Activated naive CD4-positive, alpha-beta T cell treated with anti-CD3 and anti-CD28 coated beads, Interleukin-2, amount 50 U/mL, for 16 hours (primary cell): ENCODE measurements at places on chromosomes 4 and X.

- no peak for DNase-seq
These were observed 68.5 kb downstream of the NPNT start for GRCh38 chr4:105963461-105964400.

DNA sequence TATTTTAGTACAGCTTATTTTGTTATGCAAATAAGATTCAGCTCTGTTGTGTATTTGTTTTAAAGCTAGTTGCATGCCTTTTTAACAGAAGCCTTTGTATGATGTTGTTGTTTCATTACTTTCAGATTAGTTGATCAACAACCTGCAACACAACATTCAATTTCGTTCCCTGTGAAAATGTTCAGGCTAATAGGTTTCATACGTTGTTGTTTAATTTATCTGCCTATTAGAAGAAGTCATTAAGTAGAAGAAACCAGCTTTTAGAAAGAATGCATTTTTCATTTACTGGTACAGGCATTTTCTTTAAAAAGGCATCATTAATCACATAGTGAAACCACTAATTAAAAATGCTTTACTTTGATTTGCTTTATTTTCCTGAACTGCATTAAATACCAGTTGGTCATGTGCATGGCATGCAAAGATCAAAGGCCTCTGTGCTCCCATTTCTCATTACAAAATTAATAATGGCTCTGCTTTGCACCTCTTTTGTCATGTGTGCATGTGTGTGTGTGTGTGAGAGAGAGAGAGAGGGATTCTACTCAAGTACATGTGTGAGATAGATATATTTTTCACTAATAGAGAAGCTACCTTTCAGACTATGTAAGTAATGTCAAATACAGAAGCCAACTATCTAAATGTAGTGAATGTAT is 29.2 kb upstream of the CTSO start:
- no peak for DNase-seq

DNA sequence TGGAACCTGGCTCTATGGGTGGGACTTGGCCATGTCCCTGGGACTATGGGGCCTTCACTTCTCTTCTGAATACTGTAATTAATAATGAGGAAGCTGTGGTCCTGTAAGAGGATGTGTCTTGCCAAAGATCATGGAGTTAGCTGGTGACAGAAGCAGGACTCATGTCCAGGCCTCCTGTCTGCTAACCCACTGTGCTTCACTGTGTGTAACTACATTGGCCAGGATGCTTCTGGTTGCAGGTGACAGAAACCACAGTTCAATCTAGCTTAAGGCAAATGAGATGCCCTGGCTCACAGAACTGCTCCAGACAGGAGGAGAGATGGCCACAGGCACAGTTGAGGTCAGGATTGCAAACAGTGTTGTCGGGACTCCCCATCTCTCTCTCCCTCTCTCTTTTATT is 3.1 kb downstream of the MTMR1 start:
- DNase-seq = no peak

GRCh38 chr4:41025824-41026223 is 188.5 kb downstream of the APBB2 start:
- DNase-seq = no peak

- no peak for DNase-seq
These were observed 7.7 kb downstream of the HAND2 start for GRCh38 chr4:173522160-173522950.

DNA sequence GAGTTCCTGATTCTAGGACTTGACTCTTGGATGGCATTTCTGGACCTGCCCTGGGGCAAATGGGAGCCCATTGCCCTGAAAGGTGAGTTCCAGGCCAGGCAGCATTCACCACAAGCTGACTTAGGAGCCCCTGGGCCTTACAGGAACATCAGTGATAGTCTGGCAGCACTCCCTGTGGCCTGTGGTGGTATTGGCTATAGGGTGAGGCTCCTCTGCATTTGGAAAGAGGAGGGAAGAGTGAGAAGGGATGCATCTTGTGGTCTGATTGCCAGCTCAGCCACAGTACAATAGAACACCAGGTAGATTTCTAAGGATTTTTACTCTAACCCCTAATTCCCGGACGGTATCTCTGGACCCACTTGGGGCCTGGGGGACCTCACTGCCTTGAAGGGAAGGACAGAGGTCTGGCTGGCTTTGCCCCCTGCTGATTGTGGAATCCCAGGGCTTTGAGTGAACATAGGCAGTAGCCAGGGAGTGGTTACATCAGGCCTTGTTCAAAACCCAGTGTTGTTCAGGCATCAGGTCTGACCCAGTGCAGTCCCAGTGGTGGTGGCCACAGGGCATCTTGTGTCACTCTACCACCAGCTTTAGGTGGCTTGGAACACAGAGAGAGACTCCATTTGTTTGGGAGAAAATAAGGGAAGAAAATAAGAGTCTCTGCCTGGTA is 32.9 kb downstream of the MAGED4 start:
- DNase-seq = no peak

- no peak for DNase-seq
These were observed 212.3 kb downstream of the DCAF12L2 start for GRCh38 chrX:125953814-125954213.

- no peak for DNase-seq
These were observed 87.2 kb upstream of the MCF2 start for GRCh38 chrX:139795196-139795595.

DNA sequence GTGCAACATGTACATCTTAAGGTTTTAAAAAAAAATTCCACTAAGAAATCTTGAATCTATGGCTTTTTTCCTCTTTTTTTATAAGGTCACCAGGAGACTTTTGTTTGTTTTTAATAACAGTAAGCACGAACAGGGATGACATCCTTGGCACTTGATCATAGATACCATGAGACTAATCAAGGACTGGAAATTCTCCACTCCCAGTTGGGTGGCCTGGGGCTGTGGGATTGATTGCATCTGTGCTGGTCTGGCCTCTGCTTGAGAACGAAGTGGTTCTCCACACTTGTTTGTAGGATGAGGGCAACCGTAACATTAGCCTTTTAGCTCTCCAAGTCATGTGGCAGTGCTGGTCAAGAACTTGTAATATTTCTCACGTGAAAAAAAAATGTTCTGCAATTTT is 35.4 kb downstream of the SNX25 start:
- DNase-seq = no peak

- no peak for DNase-seq
These were observed 14.8 kb upstream of the GPRASP2 start for GRCh38 chrX:102697494-102697893.

- DNase-seq = no peak
These were observed 6.8 kb upstream of the CXCL2 start for GRCh38 chr4:74105656-74106280.

DNA sequence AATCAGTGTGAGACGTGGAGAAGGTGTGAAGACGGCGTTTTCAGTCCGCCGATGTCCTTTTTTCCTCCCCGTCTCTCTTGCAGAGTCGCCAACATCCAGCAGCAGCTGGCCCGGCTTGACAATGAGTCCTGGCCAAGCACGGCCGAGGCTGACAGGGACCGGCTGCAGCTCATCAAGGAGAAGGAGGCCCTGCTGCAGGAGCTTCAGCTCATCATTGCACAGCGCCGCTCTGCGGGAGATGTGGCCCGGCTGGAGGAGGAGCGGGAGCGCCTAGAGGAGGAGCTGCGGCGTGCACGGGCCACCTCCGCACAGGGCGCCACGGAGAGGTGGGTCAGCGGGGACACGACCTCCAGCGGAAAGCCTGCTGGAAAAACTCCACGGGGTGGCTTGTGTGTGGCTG is 47.1 kb upstream of the CLCN4 start:
- DNase-seq = no peak

GRCh38 chrX:11089802-11090201 is 21.3 kb upstream of the HCCS start:
- no peak for DNase-seq

GRCh38 chr4:177853229-177853628 is 411.0 kb upstream of the AGA start:
- no peak for DNase-seq

DNA sequence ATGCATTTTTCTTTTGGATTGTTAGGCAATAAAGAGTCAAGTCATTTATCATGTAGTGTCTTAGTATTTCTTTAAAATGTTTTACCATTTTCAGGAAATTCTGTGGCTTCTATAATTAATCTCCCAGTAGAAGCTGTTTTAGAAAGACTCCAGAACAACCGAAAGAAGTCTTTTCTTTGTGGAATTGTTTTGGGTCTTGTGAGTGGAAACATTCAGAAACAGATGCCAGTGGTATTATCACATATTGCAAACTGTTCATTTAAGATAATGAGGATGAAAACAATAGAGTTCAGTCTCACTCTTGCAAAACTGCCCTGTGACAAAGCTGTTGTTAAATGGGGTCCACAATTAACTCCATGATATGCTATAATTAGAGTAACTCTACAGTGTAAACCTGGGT is 211.2 kb upstream of the KIT start:
- no peak for DNase-seq

- no peak for DNase-seq
These were observed 17.4 kb upstream of the PWWP3B start for GRCh38 chrX:106150701-106151100.

GRCh38 chr4:2218436-2218835 is 23.5 kb downstream of the HAUS3 start:
- no peak for DNase-seq

DNA sequence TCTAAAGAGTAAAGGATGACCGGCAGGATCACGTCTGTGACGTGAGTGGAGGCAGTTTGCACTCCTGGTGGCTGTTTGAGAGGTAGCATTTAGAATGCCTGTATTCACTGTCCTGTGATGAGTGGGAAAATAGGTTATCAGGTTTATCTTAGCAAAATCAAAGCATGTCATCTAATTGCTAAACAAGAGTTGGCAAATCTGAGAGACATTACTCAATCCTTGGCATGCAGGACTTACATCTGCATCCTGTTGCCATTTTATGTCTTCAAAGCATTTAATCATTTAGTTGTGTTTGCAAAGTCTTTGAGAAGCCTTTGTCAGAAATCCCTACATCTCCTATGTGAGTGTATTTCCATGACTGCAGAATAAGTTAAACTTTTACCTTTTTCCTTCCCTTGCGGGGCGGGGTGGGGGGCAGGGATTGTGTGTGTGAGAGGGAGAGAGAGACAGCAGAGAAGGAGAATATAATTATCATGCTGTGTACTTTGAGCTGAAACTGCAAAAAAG is 41.4 kb upstream of the MSANTD1 start:
- no peak for DNase-seq

- no peak for DNase-seq
These were observed 41.0 kb downstream of the GAB1 start for GRCh38 chr4:143377611-143378099.

DNA sequence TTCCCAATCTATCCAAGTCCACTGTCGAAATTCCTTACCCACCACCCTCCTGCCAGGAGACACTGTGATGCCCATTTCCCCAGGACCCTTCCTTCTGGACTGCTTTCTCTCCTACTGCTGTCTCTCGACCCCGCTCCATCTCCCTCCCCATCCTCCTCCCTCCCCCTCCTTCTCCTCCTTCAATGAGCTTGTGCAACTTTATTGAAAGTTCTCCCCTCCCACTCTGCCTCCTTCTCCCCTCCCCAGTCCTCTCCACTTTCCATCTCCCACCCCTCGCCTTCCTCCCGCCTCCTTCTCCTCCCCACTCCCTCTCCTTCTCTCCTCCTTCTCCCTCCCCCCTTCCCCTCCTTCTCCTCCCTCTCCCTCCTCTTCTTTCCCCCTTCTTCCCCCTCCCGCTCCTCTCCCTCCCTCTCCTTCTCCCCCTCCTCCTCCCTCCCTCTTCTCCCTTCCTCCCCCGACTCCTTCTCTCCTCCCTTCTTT is 116.6 kb upstream of the FAT1 start:
- no peak for DNase-seq

DNA sequence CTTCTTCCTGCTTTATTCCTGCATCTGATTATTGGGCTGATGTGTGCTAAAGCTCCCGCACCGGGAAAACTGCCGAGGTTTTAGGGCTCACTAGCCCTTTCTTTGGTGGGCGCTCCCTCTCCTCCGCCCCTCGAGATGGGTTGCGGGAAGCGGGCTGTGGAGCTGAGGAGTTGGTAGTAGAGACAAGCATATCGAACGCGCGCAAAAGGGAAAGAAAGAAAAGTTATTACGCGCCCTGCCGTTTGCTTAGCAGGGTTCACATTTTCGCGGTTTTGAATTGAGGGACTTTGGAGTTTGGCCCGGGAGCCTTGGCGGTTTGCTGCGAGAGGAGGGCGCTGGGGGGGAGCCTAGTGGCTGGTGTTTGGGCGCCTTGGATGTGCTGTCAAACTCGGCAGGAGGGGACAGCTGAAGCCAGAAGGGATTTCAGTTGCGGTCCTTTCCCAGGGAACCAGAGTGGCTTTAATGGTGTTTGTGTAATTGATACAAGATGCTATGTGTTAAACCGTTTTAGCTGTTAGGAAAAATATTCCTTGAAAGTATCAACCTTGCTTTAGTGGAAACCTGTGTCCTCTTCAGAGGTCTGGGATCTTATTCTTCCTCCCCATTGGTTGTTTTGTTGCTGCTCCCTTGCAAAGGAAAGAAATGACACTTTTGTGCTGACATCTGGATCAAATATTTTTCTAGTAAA is 1.1 kb downstream of the GAB1 start:
- no peak for DNase-seq

- no peak for DNase-seq
These were observed 23.9 kb upstream of the MSN start for GRCh38 chrX:65643531-65644052.

DNA sequence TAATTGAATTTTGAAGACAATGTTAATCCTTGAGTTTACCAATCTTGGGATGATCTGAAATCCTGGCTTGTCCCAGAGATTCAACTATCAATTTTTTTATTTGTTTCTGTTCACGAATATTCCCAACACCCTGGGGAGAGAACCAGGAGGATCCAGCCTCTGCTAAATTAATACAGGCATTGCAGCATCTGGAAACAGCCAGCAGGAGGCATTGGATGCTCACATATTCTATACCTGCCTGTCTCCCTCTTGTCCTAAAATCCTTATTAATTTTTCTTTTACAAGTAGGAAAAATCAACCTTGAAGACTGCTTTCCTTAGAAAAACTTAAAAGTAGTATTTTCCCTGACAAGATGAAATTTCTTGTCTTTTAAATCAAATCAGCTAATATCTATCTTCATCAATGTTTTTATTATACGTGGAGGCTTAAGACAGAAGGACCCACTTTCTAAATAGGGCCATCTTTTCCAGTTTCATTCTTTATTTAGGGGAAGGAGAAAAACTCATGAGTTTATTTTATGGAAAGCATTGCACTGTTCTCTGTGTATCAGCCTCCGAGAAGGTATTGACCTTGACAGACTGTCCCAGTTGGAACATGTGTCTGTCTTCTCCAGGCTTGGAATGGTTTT is 102.4 kb downstream of the CLNK start:
- DNase-seq = no peak

GRCh38 chr4:10077483-10078335 is 38.9 kb downstream of the WDR1 start:
- peak; percentile 6 for DNase-seq

- DNase-seq = no peak
These were observed 61.1 kb upstream of the RBMX start for GRCh38 chrX:136941396-136942337.

DNA sequence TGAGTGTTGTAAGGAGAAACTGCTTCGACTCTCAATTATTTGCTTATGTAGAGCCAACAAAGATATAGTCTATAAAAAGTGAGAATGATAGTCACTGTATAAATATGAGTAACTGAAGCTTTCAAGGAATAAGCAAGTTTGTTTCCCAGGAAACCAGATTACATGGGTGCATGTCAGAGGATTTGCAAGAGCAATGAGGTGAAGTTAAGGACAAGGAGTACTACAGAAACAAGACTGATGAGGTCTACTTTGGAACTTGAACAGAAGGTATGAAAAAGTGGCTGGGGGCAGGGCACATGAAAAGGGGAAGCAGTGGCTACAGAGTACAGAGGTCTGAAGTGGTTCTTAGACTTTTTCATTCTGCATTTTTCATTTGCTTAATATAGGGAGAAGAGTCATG is 321.0 kb upstream of the CXXC4 start:
- no peak for DNase-seq
